Pancreas (tissue), 10 donors: ENCODE measurements at places on chromosomes 12 and 14. TPM values are rescaled to one million over a fixed set of nuclear protein-coding genes. Genes with fewer than 3 reads are reported as not detected.

The FAM222A gene
- 5.6 TPM for polyA plus RNA-seq

The AICDA gene
- not detected for polyA plus RNA-seq

The CMA1 gene
- not detected for polyA plus RNA-seq

The MAP1LC3B2 gene
- 1.8 TPM for polyA plus RNA-seq

The MUCL1 gene
- polyA plus RNA-seq, result not detected

The NKX2-1 gene
- polyA plus RNA-seq, result not detected

The SMOC1 gene
- 2.9 TPM for polyA plus RNA-seq

The SIX4 gene
- 0.33 TPM for polyA plus RNA-seq

The IL22 gene
- polyA plus RNA-seq, result not detected

The DIO3 gene
- 0.82 TPM for polyA plus RNA-seq

DNA sequence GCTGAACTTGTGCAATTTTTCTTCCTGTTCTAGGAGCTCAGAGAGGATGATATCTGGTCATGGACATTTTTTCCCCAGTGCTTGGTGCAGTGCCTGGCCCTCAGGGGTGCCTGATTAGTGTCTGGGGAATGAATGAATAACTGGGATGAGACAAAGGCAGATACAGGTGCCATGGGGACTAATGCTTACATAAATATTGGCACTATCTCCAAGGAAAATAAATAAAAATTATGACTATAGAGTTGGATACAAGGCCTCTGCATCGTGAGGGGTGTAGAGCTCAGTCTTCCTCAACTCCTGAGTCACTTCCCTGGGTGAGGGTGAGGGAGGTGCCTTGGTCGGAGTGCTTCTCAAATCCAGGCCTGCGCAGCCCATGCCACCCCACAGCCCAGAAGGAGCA lies 188.6 kb downstream of the KCNA5 start:
- no peak for DNase-seq

DNA sequence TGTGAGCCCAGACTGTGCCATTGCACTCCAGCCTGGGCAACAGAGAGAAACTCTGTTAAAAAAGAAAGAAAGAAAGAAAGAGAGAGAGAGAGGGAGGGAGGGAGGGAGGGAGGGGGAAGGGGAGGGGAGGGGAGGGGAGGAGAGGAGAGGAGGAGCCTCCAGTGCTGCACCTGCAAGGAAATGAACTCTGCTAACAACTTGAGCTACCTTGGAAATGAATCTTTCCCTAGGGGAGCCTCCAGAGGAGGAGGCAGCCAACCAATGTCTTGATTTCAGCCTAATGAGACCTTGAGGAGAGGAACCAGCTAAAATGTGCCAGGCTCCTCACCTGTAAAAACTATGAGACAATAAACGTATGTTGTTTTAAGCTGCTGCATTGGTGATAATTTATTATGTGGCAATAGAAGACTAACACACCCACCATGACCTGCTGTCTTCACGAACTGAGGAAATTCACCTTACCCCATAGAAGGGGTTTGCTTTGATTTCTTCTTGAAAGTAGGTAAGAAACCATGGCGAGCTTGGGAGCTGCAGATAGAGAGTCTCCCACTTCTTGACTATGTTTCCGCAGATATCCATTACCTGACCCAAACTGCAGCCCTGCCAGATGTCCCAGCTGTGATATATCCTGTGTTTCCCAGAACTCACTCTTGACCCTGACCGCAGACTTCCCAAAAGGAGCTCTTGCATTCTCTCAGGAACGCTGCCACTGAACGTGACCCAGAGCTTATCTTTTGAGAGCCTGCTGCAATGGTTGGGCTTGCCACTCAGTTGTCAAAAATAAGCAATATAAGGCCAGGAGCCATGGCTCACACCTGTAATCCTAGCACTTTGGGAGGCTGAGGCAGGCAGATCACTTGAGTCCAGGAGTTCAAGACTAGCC lies 31.5 kb upstream of the TMPO start:
- peak; percentile 81 for DNase-seq

DNA sequence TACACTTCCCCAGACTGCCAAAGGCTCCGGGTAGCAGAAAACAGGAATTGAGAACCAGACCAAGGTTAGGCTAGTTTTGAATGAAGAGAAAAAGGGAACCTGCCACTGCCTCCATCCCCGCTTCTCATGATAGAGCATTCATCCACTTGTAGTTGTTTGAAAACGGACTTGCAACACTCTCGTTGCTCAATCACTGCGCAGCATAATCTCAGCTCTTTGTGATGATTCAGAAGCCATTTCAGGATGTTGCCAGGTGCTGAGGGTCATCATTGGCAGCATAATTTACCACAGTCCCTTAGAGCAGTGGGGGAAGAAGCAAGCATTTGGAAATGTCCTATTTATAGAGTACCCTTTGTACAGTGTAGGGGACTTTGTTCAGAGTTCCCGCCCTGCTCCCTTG lies 25.6 kb downstream of the KCNK13 start:
- DNase-seq, result no peak

- no peak for DNase-seq
Measured at GRCh38 chr14:39229601-39230110, 4.1 kb upstream of the MIA2 start.

DNA sequence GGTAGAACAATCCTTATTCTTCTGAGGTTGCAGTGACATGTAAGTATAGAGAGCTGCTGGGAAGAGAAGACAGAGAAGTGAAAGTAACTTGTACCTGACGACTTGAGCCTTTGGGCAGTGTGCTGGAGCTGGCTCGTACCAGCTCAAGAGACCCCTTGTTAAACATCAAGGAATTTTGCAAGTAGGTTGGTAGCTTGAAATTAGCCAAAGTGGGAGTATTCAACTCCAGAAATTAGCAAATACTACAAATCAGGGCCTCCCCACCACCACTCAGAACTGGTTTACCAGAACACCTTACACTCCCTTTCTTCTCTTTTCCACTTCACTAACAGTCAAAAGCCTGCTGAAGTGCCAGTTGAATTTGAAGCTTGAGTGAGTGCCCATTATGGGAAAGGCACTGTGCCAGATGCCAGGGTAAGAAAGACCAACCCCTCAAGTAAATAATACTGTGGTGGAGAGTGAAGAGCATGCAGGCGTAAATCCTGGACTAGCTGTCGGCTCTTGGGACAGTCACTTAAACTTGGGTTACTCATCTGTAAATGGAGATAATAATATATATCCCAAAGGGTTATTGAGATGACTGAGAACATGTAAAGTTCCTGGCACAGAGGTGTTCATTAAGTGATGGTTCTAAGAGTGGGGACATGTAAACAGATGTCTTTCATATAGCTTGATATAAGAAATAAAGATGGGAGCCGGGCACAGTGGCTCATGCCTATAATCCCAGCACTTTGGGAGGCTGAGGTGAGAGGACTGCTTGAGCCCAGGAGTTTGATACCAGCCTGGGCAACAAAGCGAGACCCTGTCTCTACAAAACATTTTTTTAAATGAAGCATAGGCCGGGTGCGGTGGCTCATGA lies 27.0 kb upstream of the EID3 start:
- DNase-seq, result no peak

DNA sequence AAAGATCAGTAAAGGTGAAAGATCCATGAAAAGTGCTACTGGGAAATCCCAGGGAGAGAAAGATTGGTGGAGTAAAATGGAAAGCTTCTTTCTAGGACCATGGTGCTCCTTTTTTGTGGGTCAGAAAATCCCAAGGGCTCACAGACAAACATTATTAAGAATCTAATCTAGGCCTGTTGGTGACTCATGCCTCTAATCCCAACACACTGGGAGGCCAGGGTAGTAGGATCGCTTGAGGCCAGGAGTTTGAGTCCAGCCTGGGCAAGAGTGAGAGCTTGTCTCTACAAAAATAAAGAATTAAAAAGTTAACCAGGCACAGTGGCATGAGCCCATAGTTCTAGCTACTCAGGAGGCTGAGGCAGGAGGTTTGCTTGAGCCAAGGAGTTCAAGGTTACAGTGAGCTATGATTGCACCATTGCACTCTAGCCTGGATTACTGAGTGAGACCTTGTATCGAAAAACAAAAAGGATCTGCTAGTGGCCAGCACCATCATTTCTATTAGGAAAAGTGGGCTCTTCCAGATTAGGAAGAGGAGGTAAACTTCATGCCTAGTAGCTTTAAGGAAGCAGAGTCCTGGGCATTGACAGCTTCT lies 43.0 kb downstream of the TXNRD1 start:
- no peak for DNase-seq

- DNase-seq, result no peak
Measured at GRCh38 chr14:85438481-85438942, 91.4 kb upstream of the FLRT2 start.

DNA sequence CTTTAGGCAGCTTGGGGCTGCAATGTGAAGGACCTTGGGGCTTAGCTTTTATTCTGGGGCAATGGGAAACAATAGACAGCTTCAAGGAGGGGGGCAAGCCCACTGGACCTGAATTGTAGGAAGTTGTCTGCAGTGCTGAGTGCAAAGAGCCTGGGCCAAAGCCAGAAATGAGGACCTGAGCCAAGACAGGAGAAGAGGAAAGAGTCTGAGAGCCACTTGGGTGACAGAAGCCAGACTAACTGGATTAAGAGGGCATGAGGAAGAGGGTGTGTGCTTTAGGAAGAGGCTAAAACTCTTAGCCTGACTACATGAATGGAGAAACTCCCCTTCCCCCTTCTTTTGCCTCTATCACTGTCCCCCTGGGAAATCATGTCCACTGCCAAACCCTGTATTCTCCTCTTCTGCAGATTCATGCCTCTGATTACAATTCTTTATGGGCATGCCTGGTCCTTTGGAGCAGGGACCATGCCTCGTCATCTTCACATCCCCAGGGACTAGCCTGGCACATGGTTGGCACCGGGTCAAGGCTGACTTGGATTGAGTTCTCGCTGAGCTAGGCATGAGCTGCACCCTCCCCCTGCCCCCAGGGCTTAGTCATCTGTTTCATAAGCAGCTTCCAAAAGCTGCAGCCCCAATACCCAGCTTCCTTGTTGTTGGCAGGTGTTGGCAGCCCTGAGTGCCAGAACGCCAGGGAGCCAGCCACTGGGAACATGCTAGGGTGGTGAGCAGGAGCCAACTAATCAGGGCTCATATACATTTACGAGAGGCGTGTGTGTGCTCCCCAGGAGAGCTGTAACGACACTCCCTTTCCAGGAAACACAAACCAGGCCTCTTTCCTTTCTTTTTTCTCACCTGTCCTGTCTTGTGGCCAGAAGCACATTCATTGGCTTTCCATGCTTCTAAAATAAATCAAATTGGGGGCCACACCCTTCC lies 27.7 kb upstream of the JDP2 start:
- peak; percentile 99 for DNase-seq

- no peak for DNase-seq
Measured at GRCh38 chr14:71396050-71396677, 488.9 kb downstream of the PCNX1 start.

- no peak for DNase-seq
Measured at GRCh38 chr12:89281539-89281867, 70.8 kb downstream of the DUSP6 start.

GRCh38 chr12:96248136-96248931 lies 54.2 kb downstream of the ELK3 start:
- no peak for DNase-seq

DNA sequence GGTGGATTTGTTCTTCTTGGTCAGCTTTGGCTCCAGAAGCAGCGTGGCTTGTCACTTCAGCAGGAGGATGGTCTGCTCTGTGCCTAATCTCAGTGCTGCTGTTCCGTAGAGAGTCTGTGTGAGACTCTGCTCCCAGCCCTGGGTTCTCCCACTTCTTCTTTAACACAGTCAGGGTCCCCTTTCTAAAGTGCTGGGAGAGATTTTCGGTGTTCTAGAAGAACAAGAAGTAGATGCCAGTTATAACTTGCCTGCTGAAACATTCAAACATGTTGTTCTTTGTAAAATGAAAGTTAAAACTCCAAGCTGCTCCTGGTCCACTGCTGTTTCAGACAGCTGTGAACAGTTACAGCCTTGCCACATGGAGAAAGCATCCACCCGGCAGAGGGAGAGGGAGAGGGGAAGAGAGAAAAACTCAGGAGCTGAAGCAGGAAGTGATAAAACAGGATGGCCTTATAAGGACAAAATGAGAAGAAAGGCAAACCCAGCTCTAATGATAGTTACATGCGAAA lies 55.2 kb upstream of the CERS5 start:
- no peak for DNase-seq

DNA sequence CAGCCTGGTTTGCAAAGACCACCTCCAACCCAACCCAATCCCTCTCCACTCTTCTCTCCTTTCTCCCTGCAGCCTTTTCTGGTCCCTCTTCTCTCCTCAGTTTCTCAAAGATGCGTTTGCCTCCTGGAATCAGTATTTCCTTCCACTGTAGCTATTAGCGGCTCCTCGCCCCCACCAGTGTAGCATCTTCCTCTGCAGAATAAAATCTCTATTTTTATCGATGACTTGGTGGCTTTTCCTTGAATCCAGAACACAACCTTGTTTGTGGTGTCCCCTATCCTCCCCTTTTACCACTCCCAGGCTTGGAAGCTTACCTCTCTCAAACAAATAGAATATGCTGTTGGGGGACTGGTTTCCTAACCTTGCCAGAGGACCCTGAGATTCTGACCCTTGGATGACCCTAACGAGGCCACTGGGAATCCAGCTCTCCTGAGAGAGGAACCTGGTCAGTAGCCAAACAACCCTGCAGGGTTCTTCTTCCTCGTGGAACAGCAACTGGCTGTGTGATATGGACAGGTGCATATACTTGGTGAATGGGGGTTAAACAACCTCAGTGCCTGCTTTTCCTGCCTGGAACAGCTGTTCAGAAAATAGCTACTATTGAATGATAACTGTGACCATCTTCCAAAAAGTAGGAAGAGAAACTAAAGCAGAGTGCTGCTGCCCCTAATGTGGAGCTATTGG lies 4.4 kb downstream of the WNT1 start:
- no peak for DNase-seq

- DNase-seq, result no peak
Measured at GRCh38 chr12:28991626-28992025, 157.5 kb upstream of the FAR2 start.

GRCh38 chr12:57780284-57780897 lies 2.2 kb upstream of the TSFM start:
- DNase-seq, result no peak

- no peak for DNase-seq
Measured at GRCh38 chr12:13277293-13277692, 80.8 kb downstream of the EMP1 start.

- DNase-seq, result no peak
Measured at GRCh38 chr12:2198005-2198501, 145.3 kb downstream of the CACNA1C start.

- DNase-seq, result peak; percentile 14
Measured at GRCh38 chr14:79161571-79161970, 991.4 kb downstream of the NRXN3 start.

GRCh38 chr12:30939234-30939633 lies 12.7 kb downstream of the TSPAN11 start:
- DNase-seq, result no peak

DNA sequence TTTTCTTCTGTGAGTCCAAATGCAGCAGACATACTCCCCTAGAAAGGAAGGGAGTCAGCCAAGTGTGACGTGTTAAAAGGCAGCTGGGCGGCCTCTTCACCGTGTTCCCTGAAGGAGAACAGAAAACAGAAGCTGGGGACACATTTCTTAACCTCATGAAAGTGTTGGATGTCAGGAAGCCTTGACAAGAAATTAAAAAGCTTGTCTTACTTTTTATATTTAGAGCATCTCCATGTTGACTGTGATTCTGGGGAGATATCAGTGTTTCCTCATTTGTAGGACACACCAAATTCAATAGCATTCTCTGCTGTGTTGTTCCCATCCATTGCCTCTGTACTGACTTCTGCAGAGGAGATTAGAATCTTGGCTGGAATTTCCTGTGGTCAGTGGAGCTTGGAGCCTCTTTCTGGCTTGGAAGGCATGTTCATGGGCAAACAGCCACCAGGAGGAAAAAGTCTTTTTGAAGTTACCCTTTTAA lies 93.7 kb downstream of the RMST start:
- DNase-seq, result no peak
